H54 (cell line): ENCODE measurements at places on chromosomes 6 and 20.

DNA sequence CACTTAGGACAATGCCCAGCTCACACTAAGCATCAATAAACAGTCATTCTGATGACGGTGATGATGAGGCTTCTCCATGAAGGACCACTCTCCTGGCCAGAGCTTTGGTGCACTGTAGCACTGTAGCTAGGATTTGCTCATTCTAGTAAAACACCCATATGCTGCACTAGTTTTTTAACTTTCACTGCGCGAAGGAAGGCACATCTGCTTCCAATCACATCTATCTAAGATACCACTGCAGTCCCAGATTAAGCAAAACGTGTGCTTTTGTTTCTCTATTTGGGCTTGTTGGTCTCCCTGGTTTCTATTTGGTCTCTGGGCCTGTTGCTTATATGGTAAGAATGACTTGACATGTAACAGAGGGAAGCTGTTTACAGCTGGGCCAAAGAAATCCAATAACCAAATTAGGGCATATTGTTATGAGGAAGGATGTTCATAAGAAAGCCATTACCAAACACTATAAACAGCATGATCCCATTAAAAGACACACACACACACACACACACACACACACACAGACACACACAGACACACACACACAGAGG is 62.4 kb downstream of the FAM229B start:
- DNase-seq: no peak

- DNase-seq: no peak
These were observed 52.3 kb upstream of the TIAM2 start for GRCh38 chr6:154942770-154943169.

GRCh38 chr6:15881150-15881549 is 218.3 kb upstream of the DTNBP1 start:
- no peak for DNase-seq

GRCh38 chr6:88165844-88166492 is at the start of gene CNR1:
Gene CNR1 (minus strand): TSS chr6:88166347. CDS start chr6:88145274, 21,073 bp downstream.
- DNase-seq: no peak

- DNase-seq: no peak
These were observed 492.9 kb downstream of the PRKN start for GRCh38 chr6:162234631-162235030.

- DNase-seq: no peak
These were observed 63.4 kb downstream of the ADNP start for GRCh38 chr20:50867805-50868204.

- no peak for DNase-seq
These were observed 815.5 kb downstream of the BCKDHB start for GRCh38 chr6:80921861-80922460.

- DNase-seq: peak; percentile 84
These were observed 29.2 kb downstream of the TFEB start for GRCh38 chr6:41705996-41706835.
